Amniotic stem cell (primary cell): ENCODE measurements at places on chromosomes 5 and 9.

GRCh38 chr5:39100301-39100850, 26.2 kb upstream of the RICTOR start:
- no peak for DNase-seq

GRCh38 chr9:77166193-77166592, 11.1 kb upstream of the VPS13A start:
- DNase-seq: no peak

DNA sequence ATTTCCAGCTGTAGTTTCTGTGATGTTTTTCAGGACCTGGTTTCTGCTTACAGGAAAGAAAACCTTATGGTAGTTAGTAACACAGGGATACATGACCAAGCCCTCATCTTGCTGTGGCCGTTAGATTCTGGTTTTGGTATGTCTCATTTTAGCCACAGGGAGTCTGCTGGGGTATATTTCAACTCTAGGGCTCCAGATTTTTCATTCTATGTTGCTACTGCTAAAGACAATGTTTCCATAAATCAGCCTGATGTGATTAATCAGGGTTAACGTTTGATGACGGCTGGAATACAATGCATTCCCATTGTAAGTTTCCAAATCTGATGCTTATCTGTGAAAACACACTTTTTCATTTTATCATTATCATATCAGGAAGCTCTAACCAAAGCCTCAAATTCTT, 48.2 kb downstream of the P4HA2 start:
- DNase-seq: no peak

- no peak for DNase-seq
Measured at GRCh38 chr9:134534661-134535080, 106.9 kb upstream of the COL5A1 start.

- no peak for DNase-seq
Measured at GRCh38 chr5:33975852-33976251, 8.6 kb downstream of the SLC45A2 start.

- no peak for DNase-seq
Measured at GRCh38 chr5:170149206-170149515, 43.5 kb downstream of the FOXI1 start.

GRCh38 chr5:151469992-151470391, 22.6 kb downstream of the SLC36A1 start:
- DNase-seq: no peak

DNA sequence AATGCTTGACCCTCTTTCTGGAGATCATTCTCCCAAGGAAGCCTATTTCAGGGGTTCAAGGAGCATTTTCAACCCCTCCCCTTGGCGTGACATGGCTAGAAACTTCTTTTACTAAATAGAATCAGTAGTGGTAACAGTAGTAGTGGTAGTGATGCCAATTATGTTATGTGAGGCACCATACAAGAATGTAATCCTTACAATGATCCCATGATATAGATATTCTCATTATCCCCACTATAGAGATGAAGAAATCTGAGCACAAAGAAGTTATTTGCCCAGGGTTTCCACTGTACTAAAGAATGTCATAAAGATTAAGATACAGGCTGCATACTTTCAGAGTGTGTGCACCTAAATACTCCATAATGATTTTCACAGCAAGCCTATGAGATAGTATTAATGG, 155.4 kb upstream of the CLINT1 start:
- DNase-seq: no peak

DNA sequence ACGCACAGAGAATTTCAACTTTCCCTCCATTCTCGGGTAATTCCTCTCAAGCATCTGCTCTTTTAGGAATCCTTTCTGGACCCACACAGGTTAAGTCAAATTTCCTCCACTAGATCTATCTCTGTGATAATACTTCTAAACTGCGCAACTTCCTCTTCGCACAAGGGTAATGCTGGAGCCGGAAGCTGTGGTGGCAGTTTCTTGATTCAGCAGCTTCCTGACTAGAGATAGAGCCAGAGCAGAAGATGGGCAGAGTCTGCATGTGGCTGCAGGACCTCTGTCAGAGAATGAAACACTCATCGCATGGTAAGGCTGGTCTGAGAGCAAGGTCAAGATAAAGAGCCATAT, 11.1 kb upstream of the CDC42SE2 start:
- no peak for DNase-seq

GRCh38 chr9:131759017-131759647, 19.3 kb upstream of the RAPGEF1 start:
- DNase-seq: no peak

- DNase-seq: no peak
Measured at GRCh38 chr5:132492386-132493125, 2.0 kb upstream of the IRF1 start.

DNA sequence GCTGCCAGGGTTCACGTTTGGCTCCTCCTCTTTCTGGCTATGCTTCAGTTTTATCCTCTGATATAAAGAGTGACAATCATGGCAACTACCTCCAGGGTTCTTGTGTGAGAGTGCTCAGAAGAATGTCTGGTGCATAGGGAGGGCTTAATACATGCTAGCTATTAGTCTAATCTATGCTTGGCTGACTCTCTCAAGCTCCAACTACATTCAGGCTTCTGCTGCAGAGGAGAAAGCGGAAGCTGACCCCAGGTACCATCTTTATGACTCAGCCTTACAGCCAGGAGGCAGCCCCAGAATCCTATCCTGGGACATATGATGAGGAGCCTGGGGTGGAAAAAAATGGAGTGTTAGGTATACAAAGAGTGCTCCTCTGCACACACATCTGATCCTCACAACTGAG, 32.1 kb upstream of the RASGRF2 start:
- no peak for DNase-seq

GRCh38 chr5:108345541-108346171, 36.2 kb downstream of the FBXL17 start:
- DNase-seq: peak; percentile 30

- no peak for DNase-seq
Measured at GRCh38 chr5:133664422-133664821, 52.1 kb upstream of the FSTL4 start.

DNA sequence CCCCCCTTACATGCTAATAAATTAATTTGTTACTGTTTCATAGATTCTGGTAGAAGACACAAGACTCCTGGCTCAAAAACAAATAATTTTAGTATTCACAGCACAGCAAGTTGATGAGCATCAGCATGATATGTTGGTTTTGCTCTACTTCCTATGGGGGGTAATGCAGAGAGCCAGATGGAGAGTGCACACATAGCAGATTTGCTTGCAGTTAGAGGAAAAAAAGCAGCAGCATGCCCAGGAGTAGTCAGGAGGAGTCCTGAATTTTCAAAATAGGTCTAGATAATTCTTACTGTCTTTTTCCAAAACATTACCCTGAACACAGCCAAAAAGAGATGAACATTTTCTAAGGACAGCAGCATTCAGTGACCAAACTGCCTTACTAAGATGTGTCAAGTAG, 261.3 kb downstream of the COX7C start:
- DNase-seq: no peak

- DNase-seq: no peak
Measured at GRCh38 chr5:82167372-82167935, 110.7 kb downstream of the RPS23 start.

DNA sequence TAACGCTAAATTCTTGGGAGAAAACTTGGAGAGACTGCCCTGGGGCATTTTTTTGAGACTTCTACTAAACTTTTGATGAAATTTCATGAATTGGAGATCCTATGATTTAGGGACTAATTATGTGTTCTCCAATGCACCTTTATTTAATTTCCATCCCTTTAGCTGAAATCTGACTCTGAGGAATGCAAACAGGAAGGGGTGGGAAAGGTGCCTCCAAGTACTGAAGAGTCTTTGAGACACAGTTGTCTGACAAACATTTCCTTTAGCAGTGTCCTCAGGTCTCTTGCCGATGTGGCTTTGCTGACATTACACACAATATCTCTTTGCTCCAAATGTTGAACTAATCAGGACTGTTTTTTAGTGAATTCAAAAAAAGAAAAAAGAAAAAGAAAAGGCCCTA, 76.9 kb downstream of the LIX1 start:
- DNase-seq: no peak
